Right ventricle myocardium superior (tissue), 1 donor: ENCODE measurements at places on chromosomes 6 and 20. TPM values are rescaled to one million over a fixed set of nuclear protein-coding genes. Genes with fewer than 3 reads are reported as not detected.

PRKN gene
- total RNA-seq, result 20.6 TPM

OOEP gene
- total RNA-seq, result not detected

TUBB1 gene
- 0.22 TPM for total RNA-seq

DSN1 gene
- total RNA-seq, result 3.5 TPM

PRL gene
- not detected for total RNA-seq

CTCFL gene
- not detected for total RNA-seq

CDC5L gene
- 16.5 TPM for total RNA-seq

HLA-DRB1 gene
- total RNA-seq, result 27.5 TPM

ADGRG6 gene
- 3.2 TPM for total RNA-seq

UBD gene
- 0.35 TPM for total RNA-seq

THBS2 gene
- 8.6 TPM for total RNA-seq

GSTA4 gene
- total RNA-seq, result 7.0 TPM

SAPCD1 gene
- 0.86 TPM for total RNA-seq

NOP56 gene
- total RNA-seq, result 45.6 TPM

FOXS1 gene
- 0.62 TPM for total RNA-seq

RHAG gene
- 0.62 TPM for total RNA-seq

C6orf52 gene
- total RNA-seq, result 0.78 TPM

ZBTB46 gene
- total RNA-seq, result 13.5 TPM

CGAS gene
- 0.81 TPM for total RNA-seq

STMND1 gene
- not detected for total RNA-seq

CRISP3 gene
- total RNA-seq, result not detected

IPCEF1 gene
- total RNA-seq, result 1.3 TPM

LTA gene
- total RNA-seq, result not detected

RBPJL gene
- total RNA-seq, result not detected

RAET1L gene
- total RNA-seq, result not detected

FAM209B gene
- 0.35 TPM for total RNA-seq
